ENCODE measurements at places on chromosomes 13 and 19.

DNA sequence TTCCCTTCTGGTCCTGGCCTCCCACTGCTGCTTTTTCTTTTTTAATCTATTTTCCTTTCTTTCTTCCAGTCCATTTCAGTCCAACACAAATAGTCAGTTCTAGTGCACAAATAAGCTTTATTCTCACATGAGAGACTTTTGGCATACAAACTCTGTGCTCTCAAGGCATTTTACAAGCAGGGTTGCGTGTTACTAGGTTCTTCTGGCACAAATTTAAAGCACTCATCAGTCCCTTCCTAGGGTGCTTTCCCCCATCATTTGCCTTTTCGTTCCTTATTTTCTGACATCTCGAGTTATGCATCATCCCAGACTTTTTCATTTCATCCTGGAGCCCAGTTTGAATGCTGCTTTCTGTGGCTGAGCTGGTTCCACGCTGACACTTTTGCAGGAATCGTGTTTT, 29.8 kb upstream of the IL17D start:
- no peak for DNase-seq

DNA sequence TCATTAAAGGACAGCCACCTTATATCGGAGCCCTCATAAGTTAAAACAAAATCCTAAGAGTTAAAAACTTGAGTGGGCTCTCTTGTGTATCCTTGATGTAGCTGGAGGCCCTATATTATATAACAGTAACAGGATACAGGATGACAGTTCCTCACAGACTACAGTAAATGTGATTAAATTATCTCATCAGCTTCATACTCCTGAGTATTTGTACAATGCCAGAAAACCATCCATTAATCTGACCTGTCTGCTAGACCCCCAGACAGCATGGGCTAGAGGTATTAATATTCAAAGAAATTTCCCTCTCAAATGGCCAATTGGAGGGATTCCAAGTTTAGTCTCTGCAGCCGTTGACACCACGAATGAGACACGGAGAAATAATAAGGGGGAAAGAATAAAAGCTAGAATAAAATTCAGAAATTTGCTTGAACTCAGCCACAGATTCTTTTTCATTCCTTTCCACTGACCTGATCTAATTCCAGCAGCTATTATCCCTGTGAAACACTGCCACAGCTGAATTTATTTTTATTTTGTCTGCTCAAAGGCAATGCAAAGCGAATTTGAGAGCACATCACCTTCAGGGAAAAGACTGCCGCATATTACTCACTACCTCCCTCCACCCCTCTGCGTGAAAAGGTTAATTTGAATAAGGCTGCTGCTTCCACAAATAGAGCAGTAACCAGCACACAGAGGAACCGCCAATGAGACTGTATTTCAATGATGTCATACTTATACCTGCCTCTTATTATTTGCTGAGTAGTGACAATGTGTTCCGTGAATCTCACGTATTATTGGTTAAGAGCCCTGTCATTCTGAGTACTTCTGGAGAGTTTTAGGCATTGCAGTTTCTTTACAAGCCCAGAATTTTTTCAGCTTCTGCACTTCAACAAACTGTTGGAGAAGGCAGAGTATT, 155.9 kb upstream of the KLF12 start:
- peak; percentile 81 for DNase-seq

DNA sequence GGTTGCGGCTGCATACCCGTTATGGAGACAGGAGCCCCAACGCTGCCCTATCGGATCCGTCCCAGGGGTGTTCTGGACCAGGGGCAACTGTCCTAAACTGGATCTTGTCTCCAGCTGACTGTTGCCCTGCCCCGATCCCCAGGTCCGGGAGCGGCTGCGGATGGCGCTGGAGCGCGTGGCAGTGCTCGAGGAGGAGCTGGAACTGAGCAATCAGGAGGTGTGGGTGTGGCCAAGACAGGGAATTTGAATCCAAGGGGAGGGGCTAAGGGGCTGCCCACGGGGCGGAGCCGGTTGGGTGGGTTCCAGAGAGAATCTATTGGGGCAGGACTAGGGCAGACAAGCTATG, 9.9 kb downstream of the PPFIA3 start:
- no peak for DNase-seq

- no peak for DNase-seq
Observed at GRCh38 chr13:44340508-44340907, 33.1 kb upstream of the SERP2 start.

DNA sequence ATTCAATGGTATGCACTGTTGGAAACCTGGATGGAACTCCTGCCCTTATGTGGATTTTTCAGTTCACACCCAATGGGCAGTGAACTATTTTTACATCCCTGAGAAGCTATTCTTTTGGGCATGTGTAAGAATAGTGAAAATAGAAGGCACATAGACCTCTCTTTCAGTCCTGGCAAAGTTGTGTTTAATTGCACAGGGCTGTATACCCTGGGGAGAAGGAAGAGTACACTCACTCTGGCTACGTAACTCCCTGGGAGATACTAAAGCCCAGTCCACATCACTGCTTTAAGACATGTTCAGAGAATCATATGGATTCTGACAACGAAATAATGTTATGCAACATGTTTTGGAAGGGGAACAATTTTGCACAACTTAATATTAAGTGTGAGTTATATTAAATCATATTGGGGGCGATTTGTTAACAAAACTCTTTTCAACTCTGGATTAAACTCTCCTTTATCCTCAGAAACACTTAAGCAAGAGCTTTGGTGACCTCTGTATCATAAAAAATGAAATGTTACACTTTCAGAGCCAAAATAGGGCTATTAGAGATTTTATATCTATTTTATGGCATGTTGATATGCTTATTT, 166.1 kb downstream of the DCT start:
- no peak for DNase-seq

GRCh38 chr13:85287528-85287927, 511.7 kb downstream of the SLITRK6 start:
- peak; percentile 49 for DNase-seq

DNA sequence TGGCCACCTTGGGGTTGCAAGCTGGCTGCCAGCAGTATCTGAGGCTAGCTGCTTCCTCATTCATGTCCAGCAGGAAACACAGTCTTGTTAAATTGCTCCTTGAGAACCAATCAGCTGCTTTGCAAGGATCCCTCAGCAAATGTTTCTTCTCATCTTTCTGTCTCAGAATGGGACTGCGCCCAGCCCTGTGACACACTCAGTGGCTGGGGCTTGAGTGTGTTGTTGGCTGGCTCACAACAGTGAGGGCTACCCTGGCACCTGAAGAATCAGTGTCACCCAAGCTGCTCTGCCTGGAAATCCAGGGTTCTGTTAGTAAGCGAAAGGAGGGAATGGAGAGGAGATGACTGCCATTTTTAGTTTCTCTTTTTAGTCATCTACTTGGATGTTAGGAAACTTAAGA, 317.2 kb downstream of the DCT start:
- no peak for DNase-seq

DNA sequence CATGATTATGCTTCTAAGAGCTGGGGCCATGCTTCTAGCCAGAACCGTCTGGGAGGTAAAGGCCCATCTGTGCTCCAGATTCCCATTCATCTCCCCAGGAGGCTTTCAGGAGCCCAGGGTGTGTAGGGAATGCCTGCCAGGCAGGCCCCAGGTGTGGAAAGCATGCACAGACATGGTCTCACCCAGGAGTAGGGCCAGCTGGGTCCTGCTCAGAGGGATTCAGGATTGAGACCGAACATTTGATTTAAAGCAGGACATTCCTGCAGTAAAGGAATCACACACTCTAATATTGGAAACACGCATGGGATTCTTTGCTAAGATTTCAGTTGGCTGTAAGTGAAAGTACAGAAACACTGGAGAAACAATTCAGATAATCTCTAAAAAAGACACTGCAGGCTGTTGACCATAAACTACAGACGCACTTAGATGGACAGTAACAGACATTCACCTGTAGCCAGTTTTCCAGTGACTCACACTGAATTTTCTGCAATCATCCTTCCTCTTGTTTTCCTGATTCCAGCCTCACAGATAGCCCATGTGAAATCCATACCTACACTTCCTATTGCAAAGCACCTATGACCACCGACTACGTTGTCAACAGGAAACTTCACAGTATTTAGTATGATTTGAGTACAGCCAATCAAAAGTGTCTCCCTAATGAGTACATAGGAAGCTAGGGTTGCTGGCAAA, 257.8 kb downstream of the TBC1D4 start:
- no peak for DNase-seq

GRCh38 chr19:3632739-3633558, 6.4 kb upstream of the CACTIN start:
- no peak for DNase-seq

- DNase-seq: no peak
Observed at GRCh38 chr13:110485604-110486003, 75.9 kb downstream of the RAB20 start.

DNA sequence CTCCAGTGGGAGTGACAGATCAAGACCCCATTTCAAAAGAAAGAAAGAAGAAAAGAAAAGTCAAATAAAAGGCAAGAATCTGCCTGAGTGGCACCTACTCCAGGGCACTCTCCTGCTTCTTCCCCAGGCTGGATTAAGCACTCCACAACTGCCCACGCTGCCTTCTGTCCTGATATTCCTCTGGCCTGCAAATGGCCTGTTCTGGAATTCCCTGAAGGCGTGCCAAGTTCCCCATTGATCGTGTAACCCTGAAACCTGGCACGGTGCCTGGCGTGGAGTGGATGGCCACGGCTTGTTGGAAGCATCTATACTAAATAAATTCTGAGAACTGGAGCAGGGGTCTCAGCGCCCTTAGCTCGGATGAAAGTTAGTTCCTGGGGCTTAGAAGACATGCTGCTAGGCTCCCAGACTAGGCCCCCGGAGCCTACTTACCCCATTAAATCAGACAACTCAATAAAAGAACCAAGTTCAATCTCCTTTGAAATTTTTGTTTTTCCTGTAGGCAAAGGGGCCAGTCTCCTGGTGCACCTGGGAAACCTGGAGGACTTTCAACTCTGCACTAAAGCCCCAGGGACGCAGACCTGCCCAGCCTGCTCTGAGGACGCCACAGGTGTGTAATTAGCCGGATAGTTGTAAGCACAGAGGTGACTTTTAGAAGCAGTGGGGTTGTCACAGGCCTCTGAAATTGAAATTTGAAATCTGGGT, 21.9 kb downstream of the ANKRD27 start:
- no peak for DNase-seq

DNA sequence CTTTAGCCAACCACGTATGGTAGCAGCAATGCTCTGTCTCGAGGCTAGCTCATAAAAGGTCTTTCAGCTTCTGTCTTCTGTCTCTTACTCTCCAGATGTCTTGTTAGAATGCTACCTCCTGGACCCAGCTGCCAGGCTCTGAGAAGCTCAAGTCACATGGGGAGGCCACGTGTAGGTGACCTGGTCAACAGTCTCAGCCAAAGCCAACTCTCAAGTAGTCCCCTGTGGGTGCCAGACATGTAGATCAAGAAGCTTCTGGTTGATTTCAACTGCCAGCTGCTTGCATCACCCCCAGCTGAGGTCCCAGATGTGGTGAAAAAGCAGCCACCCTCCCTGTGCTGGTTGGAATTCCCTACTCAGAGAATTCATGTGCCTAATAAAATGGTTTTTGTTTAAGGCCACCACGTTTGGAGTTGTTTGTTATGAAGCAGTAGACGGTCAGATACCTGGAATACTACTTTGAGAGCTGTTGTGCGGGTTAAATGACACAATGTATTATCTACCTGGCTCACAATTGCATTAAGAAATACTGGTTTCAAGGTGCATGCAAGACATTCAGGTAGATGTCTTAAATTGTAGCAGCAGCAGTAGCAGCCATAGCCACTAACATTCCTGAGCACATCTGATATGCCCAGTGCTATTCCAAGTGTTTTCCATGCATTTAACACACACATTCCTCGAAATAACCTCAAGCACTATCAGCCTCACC, 131.0 kb upstream of the RFC3 start:
- DNase-seq: no peak

DNA sequence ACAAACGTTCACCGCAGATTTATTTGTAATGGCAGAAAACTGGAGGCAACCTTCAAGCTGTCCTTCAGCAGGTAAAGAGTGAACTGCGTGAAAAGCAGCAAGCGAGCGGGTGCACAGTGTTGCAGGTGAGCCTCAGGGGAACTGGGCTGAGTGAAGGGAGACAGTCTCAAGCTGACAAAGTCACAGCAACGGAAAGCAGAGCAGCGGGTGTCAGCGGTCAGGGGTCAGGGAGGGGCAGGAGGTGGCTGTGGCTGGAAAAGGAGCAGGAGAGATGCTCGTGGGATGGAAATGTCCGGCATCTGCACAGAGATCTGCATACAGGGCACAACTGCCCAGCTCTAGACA, 8.5 kb upstream of the RASA3 start:
- peak; percentile 59 for DNase-seq

- no peak for DNase-seq
Observed at GRCh38 chr13:111247552-111247951, 72.9 kb upstream of the TEX29 start.

DNA sequence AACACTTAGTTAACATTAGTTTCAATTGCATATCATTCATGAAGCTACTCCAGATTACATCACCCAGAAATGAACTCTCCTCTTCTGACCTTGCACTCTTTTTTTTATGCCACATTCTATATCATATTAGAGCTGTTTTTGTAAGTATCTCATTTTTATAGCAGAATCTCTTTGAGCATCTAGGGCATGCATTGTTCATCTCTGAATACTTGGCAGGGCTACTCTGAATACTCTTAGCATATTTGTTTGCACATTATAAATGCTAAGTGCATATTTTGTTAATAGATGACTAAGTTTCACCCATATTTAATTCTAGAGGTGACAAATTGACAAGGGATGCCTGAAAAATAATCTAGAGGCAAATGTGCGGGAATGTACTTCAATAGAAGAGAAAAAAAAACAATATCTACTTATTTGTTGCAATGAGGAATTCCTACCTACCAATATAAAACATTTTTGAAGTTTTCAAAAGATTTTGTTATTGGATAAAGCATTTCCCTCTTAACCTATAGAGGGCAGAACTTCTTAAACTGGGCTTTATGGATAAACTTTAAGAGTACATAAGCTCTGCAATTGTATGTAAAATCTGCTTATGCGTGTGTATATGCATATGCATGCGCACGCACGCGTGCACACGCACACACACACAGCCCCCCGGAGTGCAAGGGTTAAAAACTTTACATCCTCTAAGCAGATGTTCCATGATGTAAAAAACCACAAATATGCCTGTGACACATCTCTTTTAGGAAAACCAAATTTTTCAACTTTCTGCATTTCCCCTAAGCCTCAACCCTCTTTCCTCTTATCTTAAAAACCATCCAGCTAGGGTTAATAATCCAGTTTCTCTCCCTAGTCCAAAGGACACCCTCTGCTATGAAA, 73.0 kb upstream of the OXGR1 start:
- DNase-seq: no peak

DNA sequence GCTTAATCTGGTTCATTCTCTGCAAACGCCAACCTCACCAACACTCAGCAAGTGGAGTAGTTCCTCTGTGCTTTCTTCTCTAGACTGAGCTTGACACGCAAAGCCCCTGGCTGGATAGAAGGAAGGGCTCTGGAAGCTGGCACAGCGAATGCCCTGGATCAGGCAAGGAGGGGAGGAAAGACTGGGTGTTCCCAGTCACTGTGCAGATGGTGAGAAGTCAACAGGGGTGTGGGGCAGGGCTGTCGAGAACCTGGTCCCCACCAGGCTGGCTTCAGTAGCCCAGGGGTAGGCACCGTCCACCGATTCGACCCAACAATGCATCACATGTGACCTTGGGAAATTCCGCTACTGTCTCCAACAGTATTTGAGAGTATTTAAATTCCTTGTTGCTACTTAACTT, 65.5 kb downstream of the TSHZ3 start:
- no peak for DNase-seq

All from hematopoietic multipotent progenitor cell treated with erythropoietin and hydrocortisone succinate and interleukin-3 and kit ligand, for 4 days (in vitro differentiated cells).